Activated CD4-positive, CD25-positive, alpha-beta regulatory T cell (primary cell): ENCODE measurements at places on chromosomes 7 and 10.

GRCh38 chr7:38229386-38229785 is 44.0 kb downstream of the TARP start:
- no peak for DNase-seq

GRCh38 chr10:50624413-50624865 is 683 bp upstream of the SGMS1 start:
- peak; percentile 89 for DNase-seq

DNA sequence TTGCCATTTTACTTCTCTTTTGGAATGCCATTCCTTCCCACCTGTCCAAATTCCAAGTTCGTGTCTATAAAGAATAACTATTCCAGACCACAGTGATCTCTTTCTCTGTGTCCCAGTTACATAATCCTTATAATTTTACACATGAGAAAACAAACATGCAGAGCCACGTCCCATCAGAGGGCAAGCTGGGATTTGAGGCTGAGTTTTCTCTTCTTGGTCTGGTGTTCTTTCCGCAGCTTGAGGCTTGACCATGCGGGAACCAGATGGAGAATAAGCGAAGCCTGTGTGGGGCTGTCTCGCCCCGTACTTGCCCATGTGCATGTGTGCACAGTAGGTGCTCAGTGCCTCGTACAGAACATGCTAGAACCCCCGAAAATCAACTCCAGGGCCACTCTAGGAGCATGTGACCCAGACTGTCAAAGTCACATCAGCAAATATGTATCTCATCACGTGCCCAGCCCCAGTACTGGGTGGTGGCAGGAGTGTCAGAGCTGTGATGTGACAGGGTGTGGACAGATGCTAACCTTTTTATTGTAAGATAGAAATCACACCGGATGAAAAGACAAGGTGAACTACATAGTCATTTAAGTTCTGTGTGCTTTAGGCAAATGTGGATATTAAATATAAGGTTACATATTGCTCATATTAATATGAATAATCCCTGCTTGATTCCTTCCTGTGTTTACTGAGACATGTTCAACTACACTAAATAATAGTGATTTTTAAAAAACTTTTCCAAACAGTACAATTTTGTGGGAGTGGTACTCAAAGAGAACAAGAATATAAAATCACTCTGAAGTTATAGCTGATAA is 3.2 kb downstream of the INSIG1 start:
- DNase-seq, result no peak

GRCh38 chr7:117068511-117069145 is 115.3 kb downstream of the ST7 start:
- no peak for DNase-seq

DNA sequence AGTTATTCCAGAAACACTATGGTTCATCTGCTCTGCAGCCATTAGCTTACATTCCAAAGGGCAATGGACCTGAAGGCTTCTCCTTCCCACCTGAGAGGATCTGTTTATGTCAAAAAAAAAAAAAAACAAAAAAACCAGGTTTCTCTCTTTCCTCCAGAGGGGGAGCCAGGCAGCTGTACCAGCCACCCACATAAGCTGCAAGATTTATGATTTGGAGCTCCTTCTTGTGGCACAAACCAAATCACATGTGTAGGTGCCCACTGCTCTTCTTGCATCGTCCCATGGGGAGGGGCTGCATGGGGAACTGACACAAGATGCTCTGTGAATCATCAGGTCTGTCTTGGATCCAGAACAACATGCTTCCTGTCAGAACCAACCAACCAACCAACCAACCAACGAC is 231.6 kb upstream of the IGFBP3 start:
- DNase-seq, result no peak

DNA sequence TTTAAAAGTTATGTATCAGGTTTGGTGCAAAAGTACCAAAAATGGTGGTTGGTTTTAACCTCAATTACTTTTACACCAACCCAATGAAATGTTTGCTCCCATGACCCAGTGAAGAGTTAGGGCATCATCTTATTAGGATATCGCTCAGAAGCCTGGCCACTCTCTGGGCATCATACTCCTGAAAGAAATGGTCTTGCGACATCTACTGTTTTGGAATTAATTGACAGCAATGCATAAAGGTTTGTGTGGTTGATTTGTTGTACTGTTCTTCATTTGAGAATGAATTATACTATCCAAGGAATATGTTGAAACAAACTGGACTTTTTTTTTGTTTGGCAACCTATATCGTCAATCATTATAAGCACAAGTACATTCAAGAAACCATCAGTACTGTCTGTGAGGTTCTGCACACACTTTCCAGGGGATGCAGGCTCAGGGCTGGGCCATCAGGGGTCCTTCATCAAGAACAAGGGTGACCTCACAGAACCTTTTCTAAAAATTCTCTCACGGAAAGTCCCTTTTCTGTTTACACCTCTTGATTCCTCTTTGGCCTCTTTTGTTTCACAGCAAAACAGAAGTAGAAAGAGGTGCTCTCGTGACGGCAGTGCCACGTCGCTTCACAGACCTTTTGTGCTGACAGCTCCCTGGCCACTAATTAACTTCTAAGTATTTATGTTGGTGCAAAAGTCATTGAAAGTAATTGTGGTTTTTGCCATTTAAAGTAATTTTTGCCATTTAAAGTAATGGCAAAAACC is 117.2 kb upstream of the KLF6 start:
- no peak for DNase-seq

DNA sequence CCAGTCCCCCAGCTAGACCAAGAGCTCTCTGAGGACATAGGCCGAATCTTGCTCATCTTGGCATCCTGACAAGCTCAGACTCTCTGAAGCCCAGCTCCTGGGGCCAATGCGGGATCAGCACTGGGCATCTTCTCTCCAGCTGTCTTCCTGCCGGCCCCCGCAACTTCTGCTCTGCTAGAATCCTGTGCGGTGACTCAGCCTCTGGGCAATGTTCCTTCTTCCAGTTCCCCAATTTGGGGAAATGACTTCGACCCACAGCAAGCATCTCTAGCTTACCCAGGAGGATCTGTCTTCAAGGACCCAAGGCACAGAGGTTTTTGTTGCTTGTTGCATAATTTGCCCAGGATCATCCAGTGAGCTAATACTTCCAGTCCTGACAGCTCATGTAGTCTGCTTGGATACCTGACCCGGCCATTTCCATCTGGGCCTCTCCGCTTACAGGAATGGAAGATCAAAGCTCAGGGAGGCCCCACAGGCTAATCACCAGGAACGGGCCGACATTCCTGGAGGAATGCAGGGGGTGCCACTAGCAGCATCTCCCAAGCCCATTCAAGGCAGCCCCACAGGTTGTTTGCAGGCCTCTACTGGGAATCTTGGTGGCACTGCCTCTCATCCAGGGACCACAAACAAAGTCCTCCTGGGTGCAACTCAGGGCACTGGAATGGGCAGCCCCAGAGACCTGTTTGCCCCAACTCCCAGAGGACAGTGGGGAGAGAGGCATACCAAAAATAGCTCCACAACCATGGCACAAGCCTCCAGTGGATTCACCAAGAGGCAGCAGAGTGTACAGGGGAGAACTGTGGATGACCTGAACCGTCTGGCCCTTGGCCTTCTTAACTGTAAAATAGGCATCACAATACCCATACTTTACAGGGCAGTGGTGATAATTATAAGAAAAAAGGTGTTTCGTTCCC is 151.9 kb downstream of the NEURL1 start:
- DNase-seq, result no peak

GRCh38 chr7:114432061-114432460 is 17.4 kb downstream of the FOXP2 start:
- no peak for DNase-seq

GRCh38 chr7:121431996-121432395 is 35.9 kb upstream of the FAM3C start:
- no peak for DNase-seq

DNA sequence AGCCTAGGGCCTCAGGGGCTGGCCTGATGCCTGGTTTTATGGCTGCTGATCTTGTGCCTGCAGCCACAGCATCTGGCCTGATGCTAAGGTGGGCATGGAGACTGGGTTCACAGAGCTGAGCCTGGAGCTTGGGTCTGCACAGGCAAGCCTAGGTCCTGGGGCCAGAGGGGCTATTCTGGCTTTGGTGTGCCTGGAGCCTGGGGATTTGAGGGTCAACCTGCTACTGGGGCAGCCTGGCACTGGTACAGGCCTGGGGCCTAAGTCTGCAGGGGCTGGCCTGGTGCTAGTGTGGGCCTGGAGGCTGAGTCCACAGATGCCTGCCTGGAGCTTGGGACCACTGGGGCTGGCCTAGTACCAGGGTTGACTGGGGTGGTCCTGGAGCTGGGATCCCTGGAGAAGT is 481.8 kb upstream of the GHITM start:
- DNase-seq, result no peak

- no peak for DNase-seq
These were observed 128.5 kb downstream of the SND1 start for GRCh38 chr7:127780489-127780888.

- no peak for DNase-seq
These were observed 46.0 kb downstream of the CDC123 start for GRCh38 chr10:12241810-12242529.

GRCh38 chr10:4004144-4004543 is 219.1 kb upstream of the KLF6 start:
- DNase-seq, result no peak

GRCh38 chr7:27210441-27211083 is 10.7 kb upstream of the HOXA13 start:
- DNase-seq, result peak; percentile 12

- DNase-seq, result no peak
These were observed 299.9 kb downstream of the AUTS2 start for GRCh38 chr7:69898189-69898588.

DNA sequence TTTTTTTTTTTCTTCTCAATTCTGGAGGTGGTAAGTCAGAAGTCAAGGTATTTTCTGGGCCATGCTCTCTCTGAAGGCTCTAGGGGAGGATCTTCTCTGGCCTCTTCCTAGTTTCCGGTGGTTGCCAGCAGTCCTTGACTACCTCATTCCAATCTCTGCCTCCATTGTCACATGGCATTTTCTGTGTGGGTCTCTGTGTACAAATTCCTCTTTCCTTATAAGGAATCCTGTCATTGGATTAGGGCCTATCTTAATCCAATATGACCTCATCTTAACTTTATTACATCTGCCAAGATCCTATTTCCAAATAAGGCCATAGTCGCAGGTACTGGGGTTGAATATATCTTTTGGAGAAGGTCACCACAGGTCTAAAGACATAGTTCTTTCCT is 129.3 kb upstream of the PRR15 start:
- DNase-seq, result no peak

GRCh38 chr10:90398566-90398965 is 459.3 kb downstream of the HTR7 start:
- no peak for DNase-seq

DNA sequence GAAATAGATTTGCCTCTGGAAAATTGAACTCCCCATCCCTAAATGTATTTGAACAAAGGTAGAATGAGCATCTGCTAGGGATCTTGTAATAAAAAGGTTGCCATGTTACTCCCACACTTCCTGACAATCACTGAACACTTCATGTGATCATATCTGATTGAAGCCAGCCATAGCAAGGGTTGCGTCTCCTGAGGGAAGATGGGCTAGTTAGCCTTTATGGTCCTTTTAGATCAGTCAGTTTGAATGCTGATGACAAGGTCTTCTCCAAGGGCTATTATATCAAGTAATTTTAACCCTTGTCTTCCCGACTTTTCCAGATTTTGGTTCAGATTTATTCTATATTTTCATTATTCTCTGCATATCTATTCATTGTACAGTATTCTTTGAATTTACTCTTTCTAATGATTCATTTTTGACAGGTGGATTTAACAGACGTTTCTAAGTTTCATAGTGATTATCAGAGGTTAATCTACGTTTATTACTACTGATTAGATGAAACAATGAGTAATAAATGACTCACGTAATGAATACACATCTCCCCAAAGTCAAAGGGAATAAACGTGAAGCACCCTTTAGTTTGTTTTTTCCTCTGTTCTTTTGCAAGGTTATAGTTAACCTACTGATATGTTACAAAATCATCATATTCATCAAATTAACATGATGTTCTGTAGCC is 28.1 kb downstream of the CSGALNACT2 start:
- DNase-seq, result no peak

GRCh38 chr10:24503461-24504320 is 220.0 kb downstream of the ARHGAP21 start:
- DNase-seq, result no peak

- no peak for DNase-seq
These were observed 532.5 kb downstream of the GRM8 start for GRCh38 chr7:126720232-126720631.

DNA sequence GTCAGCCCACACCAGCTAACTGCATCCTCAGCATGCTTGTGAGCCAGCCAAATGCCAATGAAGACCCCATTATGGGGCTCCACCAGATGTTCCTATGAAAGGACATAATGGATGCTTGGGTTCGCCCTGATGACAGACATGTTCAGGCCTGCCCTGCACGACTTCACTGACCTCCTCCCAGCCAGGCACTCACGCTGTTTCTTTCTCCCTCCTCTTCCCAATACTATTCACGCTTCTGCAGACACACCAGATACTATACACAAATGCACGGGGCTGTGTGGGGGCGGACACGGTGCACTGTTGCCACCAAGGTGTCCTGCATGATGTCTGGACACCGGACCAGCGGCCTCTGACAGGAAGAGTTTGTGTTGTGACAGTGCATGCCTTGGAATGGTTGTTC is 284.2 kb downstream of the PRPF18 start:
- DNase-seq, result no peak

DNA sequence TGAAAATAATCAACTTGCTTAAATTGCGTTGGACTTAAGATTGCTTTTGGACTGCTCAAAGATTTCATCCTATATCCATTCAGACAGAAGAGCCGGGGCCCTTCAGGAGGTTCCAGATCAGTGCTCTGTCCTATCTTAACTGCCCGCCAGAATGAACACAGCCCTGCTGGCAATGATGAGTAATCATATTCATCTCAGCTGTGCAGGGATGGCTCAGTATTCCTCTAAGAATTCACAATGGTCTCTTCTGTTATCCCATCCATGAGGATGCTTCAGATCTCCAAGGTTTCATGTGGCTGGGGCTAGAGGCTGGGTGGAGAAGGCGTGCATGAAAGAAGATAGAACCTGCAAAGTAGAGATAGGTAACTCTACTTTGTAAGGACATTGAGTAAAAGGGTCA is 80.0 kb upstream of the NPVF start:
- DNase-seq, result no peak

DNA sequence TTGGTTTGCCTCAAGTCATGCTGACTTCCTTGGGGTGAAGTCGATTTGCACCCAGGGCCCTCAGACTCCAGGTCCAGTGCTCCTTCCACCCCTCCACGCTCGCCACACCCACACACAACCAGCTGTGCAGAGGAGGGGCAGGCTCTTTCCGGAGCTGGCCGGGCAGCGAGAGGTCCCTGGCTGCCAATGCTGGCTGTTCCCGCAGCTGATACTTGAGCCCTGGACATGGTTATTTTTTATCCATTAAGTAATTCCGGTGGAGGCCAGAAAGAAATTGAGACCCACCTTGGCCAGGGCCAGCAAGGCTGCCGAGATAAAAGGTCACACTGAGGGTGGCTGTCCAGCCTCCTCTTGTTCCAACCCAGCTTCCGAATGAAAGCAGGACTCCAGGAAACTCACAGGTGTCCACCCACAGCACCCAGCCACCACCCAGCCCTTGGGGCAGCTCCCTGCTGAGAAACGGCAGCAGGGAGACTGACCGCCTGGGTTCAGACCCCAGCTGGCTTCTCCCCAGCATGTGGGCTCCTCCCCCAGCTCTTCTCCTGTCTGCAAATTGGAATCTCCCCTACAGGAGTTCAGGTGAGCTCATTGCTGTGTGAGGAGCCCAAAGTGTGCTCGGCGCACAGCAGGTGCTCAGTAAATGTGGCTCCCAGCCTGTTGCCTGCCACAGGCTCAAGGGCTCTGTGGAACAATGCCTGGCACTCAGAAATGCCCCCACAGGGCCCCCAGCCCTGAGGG is 77.8 kb downstream of the PDGFA start:
- no peak for DNase-seq

- no peak for DNase-seq
These were observed 69.0 kb downstream of the PARD3 start for GRCh38 chr10:34746094-34746493.

GRCh38 chr10:66629996-66630395 is 295.8 kb upstream of the LRRTM3 start:
- no peak for DNase-seq
